ENCODE measurements at places on chromosomes 3 and 15.

DNA sequence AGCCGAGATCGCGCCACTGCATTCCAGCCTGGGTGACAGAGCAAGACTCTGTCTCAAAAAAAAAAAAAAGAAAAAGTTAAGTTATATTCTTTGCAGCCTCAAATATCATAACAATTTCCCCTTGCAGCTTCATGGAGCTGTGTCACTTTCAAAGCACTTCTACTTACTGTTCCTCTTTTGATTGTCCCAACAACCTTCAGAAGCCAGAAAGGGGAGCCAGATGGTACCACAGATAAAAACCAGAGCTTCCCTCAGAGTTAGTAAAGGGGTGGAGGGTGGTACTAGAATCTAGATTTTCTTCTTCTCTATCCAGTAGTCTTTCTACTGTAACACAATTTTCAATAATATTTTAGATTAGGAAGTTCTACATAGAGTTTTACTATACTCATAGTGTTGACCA is 188.8 kb downstream of the TAFA4 start:
- no peak for DNase-seq

GRCh38 chr15:85649372-85649771 is 145.4 kb downstream of the KLHL25 start:
- DNase-seq, result no peak

- DNase-seq, result no peak
Measured at GRCh38 chr3:73827725-73828211, 203.0 kb upstream of the PDZRN3 start.

DNA sequence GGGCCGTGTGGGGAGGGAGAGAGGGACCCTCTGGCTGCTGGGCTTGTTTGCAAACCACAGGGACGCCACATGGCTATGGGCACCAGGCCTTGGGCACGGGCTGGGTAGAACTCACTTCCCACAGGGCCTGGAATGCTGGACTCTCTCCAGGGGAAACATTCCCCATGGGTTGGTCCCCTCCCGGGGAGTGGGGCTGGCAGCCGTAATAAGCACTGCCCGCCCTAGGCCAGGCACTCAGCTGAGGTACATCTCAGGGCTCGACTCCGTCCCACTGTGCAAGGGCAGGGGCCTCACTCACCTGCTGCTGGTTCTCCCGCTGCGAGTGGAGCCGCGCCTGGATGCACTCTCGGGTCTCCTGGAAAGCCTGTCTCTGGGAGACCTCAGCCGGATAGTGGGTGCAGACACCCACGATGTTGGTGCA is 96.7 kb downstream of the ADCY5 start:
- DNase-seq, result no peak

DNA sequence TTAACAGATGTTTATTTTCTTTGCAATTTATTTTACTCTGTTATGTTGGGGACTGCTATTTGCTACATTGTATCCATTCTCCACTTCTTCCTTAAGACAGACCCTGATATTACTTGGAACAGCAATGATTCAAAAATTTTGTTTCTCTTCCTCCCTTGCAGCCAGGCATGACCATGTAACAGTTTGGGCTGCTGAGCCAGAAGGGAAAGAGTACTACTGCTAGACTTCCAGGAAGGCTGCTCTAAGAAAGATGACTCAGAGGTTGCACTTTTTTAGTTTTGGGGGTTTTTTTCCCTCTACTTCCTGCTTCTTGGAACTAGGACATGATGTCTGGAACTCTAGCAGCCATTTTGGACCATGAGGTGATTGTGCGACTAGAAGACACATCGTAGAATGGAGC is 10.3 kb downstream of the PRR20G start:
- no peak for DNase-seq

DNA sequence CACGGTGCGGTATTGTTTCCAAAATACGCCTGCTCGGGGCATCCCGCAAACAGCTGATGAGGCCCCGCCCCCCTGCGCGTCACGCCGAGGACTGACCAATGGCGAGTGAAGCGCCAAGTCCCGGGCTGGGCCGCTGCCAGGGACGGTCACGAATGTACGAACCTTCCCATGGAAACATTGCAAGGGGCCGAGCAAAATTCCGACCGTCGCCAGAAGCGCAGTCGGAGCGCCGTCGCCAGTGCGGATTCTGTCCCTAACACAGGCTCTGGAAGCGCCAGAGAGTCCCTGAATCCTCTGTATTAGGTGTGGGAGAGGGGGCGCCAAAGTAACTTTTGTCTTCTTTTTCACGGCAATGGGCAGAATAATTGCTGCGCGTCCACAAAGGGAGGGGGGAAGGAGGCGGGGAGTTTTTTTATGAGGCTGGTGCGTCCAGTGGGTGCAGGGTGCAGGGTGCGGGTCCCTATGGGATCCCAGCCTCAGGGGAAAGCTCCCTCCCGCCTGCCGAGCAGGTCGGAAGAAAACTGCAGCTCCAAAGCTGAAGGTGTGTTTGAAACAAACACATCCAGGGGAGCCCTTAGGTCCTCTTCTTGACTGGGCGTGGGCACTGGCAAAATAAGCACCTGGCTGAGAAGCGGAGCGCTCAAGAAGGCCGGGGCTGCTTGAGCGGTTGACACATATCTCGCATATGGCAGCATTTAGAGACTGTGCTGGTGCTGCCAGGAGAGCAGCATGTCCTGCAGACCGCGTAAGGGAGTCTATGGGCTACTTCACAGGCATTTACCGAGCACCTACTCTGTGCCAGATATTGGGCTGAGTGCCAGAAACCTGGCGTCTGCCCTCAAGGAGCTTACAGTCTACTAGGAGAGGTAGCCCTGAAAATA is at the start of gene BMF:
Gene BMF, minus strand, starts transcription at position 25 of the 881 bp plus-strand sequence. CDS start 2,793 bp downstream, outside the sequence.
- peak; percentile 100 for DNase-seq

GRCh38 chr3:58657036-58657520 is 9.5 kb downstream of the FAM3D start:
- DNase-seq, result no peak

DNA sequence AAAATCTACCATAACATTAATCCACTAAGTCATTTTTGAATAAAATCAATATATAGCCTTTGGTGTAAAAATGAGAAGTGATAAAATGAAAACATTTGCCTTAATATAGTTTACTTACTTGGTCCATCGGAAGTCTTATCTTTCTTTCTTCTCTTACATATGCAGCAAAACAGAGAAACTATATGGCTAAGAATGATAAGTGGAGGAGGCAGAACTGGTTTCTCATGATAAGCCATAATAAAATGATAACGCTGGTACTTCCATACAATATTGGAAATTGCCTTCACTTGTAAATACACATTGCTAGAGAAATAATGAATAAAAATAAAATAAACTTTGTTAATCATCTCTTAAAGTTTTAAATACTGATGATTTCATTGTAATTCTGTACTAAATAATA is 47.8 kb upstream of the USP50 start:
- no peak for DNase-seq

GRCh38 chr3:57112206-57112605 is 51.7 kb downstream of the SPATA12 start:
- no peak for DNase-seq

- no peak for DNase-seq
Measured at GRCh38 chr3:189292667-189293484, 121.1 kb downstream of the TPRG1 start.

GRCh38 chr3:185292238-185292637 is 38.4 kb upstream of the EHHADH start:
- DNase-seq, result no peak

- no peak for DNase-seq
Measured at GRCh38 chr3:170961616-170962400, 53.4 kb upstream of the EIF5A2 start.
